ENCODE measurements at places on chromosomes 7 and 10.

DNA sequence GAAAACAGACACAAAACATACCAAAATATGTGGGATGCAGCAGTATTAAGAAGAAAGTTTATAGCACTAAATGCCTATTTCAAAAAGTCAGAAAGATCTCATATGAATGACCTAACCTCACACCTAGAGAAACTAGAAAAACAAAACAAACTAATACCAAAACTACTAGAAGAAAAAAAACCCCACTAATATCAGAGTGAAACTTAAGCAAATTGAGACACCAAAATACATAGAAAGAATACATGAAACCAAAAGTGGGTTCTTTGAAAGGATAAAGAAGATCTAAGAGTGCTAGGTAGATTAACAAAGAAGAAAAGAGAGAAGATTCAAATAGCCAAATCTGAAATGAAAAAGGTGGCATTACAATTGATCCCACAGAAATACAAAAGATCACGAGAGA, 494.1 kb downstream of the SH2D4B start:
- DNase-seq, result no peak

GRCh38 chr10:78867555-78867939, 201.2 kb upstream of the ZMIZ1 start:
- DNase-seq, result no peak

DNA sequence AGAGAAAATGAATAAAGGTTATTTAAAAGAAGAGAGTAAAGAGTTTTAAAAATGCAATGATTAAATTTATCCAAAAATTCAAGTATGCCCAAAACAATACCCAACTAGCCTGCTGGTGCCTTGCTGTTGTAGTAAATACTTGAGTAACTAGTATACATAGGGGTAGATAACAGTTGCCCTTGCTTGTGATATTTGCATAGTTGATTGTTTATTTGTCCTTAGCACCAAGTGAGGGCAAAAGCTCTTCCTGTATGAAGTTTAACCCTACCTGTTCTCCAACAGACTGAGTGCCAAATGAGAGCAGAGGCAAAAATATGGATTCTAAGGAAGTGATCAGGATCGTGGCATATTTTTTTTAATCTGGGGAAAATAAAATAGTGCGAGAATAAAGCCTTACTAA, 85.0 kb downstream of the PTN start:
- DNase-seq, result no peak

GRCh38 chr10:122419876-122420623, 34.4 kb upstream of the ARMS2 start:
- DNase-seq, result no peak

GRCh38 chr10:12899546-12899945, 102.0 kb downstream of the CCDC3 start:
- DNase-seq, result no peak

- DNase-seq, result no peak
These were observed 32.1 kb upstream of the NANOS1 start for GRCh38 chr10:118997379-118997778.

GRCh38 chr7:141585592-141586510, 34.6 kb downstream of the AGK start:
- DNase-seq, result no peak
